Fibroblast of skin of right biceps (primary cell): ENCODE measurements at places on chromosomes 4 and X.

DNA sequence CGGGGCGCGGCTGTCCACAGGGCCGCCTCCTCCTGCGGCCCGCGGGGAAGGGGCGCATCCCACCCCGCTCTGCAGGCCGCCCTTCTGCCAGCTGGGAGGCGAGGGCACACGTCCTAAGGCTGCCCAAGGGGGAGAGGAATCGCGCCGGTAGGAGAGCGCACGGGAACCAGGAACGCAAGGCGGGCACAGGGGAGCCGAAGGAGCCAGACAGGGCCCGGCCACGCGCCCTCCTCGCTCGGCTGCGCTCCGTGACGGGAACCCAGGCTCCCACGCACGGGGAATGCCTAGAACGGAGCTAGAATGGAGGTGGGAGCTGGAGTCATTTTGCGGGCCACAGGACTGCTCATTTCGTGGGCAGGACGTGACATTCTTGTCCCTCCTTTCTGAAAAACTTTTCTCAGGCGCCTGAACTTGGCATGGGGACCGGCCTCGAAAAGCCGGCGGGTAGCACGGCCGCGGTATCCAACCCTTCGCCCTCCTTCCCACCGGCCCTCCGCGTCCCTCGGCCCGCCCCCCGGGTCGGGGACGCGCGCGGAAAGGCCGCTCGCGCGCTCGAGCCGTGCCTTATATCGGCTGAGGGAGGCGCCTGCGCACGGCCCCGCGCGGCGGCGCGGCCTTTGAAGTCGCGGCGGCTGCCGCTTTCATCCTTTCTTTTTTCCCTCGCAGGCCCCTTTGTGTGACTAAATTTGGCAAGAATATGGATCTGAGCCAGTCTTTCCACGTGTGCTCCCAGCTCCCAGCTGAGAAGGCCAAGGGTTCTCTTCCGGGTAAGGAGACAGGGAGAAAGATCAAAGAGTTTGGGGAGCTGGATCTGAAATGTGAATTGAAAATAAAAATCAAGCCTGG, 4.2 kb upstream of the LEF1 start:
- peak; percentile 49 for DNase-seq

GRCh38 chr4:183637461-183637860, 21.5 kb downstream of the RWDD4 start:
- peak; percentile 40 for DNase-seq

DNA sequence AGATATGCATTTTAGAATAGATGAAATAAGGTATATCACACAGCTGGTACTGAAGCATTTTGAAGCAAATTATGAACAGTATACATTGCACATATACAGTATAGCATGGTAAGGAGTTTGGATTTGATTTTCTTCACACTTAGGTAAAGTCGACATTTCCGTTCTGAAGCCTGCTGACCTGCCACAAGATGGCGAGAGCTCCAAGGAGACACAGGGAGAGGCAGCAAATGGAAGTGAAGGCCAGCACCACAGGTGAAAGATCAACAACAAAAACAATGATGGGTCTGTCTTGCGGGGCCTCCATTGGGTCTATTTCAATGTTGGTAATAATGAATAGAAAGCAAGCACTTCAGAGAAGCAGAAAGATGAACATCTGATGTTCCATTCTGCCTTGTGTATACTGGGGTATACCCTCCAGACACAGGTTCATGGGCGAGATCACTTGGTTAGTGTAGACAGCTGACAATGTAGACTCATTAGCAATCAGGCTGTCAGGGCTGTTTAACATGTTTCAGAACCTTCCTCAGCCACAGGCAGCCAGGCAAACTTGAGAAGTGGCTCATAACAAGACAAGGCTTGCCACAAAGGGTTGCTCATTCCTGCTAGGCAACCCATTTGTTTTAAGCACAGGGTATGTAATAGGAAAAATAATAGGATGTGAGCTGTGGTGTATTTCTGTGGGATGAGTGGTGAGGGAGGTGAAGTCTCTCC, 21.4 kb upstream of the NOX1 start:
- peak; percentile 12 for DNase-seq

- DNase-seq = no peak
Measured at GRCh38 chr4:13306356-13306755, 177.8 kb downstream of the RAB28 start.

DNA sequence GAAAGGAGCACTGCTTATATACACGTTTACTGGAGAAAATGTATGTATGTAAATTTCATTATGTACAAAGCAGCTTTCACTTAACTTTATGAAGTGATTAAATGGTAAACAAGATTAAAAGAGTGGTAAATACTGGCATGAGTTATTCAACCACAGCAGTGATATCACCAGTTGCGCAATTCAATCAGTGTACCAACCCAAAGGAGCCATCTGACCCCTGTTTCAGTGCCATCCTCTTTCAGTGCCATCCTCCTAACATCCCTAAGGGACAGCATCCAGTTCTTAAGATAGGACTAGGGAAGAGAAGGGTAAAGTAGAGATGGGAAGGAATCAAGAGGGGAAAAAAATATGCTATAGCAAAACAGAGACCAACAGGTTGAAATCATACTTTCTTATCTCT, 16.2 kb downstream of the HPF1 start:
- no peak for DNase-seq

DNA sequence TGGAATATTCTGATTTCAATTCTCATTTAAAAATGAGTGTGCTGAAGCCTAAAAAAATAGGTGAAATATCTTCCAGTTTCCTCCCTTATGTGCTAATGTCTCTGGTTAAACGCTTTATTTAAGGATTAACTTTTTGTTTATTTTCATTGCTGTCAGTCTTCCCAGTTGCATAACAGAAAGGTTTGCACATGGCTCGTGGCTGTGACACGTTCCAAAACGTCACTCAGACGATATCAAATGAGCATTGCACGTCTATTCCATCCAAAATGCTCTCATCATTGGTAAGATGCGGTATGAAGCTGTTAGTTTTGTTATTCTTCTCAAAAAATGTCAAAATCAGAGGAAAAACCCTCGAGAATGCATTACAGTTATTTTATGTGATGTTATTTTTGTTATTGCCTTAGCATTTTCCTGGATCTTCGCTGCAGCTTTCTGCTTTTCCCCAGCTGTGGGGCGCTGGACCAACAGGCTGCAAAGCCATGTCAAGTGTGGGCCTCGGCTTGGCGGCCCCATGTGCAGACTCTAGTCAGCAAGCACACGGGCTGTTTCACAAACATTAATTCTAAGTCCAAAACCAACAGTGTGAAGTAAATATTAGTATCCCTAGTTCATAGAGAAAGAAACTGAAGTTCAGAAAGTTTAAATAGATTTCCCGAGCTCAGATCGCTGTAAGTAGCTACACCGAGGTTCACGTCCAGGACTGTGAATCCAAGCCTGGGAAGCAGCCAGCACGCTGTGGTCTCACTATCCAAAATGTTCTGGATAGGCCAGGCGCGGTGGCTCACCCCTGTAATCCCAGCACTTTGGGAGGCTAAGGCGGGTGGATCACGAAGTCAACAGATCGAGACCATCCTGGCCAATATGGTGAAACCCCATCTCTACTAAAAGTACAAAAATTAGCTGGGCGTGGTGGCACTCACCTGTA, 793.4 kb upstream of the FRG1 start:
- no peak for DNase-seq

DNA sequence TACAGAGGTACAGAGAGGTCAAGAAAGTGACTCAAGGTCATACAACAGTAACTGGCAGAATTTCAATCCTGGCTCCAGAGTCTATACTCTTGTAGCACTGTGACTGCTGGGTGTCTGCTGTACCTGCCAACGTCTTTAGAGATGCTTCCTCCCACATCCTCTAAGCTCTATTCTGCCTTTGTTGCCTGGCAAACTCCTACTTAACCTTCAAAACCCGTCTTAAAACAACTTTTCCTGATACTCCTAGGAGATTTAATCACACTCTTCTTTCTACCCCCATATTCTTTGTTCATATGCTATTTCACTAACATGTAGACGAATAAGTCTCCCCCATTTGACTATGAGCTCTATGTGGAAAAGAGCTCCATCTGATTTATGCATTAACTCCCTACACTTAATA, 16.8 kb downstream of the APBB2 start:
- no peak for DNase-seq

GRCh38 chr4:2166253-2166652, 75.7 kb downstream of the HAUS3 start:
- no peak for DNase-seq

- DNase-seq = no peak
Measured at GRCh38 chr4:72473434-72473900, 95.6 kb downstream of the ADAMTS3 start.

- peak; percentile 31 for DNase-seq
Measured at GRCh38 chrX:69163936-69164741, 1.1 kb downstream of the PJA1 start.

DNA sequence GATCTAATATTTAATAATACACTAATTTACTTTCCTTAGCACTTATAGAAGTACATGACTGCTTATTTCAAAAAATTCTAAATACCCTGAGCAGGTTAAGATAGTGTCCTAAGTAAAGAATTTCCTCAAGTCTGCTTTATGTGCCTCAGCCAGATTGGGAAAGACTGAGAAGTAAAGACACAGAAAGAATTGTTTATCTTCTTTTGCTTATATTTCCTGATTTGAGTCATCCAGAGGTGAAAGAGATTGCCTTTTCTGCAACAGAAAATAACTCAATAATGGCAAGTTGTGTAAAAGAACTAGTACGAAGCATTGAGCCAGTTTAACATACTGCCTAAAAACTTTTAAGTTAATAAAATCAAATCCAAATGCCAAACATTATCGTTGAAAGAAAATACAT, 45.0 kb downstream of the NAF1 start:
- no peak for DNase-seq

DNA sequence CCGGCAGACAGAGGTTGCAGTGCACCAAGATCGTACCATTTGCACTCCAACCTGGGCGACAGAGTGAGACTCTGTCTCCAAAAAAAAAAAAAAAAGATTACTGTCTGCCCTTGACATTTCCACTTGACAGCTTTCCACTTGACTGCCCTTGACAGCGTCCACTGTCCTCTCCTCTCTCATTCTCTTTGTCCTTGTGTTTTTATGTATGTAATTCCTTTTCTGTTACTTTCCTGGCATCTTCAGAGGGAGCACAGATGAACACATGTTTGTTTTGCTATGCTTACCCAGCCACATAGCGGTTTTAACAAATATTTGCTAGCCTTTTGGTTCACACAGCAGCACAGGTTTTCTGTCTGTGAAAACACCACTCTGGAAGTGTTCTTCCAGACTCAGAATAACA, 26.2 kb downstream of the SYAP1 start:
- DNase-seq = no peak

- DNase-seq = no peak
Measured at GRCh38 chrX:79036157-79036880, 91.1 kb downstream of the P2RY10 start.

DNA sequence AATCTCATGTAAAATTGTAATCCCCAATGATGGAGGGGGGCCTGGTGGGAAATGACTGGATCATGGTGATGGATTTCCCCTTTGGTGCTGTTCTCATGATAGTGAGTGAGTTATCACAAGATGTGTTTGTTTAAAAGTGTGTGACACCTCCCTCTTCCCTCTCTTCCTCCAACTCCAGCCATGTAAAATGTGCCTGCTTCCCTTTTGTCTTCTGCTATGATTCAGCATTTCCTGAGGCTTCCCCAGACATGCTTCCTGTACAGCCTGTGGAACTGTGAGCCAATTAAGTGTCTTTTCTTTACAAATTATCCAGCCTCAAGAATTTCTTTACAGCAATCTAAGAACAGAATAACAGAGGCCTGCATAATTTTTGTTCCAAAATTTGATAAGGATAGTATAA, 85.2 kb downstream of the ANAPC10 start:
- DNase-seq = peak; percentile 68

GRCh38 chrX:111086591-111087006, 9.4 kb upstream of the PAK3 start:
- no peak for DNase-seq

DNA sequence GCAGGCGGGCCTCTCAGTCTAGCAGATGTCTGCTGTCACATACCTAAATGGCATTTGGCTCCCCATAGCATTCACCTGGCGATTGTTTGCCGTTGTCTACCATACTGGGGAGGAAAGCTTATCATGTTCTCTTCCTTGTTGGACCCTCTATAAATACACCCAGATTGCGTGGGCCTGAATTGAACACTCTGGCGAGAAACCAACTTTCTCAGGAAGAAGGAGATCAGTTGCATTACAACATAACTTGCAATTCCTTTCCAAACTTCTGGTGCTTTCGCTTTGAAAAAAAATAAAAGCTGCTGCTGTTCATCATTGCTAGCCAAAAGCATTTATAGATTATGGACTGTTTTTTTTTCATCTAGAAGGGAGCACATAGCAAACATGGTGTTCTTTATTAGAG, 230.0 kb upstream of the GPC4 start:
- DNase-seq = peak; percentile 42

DNA sequence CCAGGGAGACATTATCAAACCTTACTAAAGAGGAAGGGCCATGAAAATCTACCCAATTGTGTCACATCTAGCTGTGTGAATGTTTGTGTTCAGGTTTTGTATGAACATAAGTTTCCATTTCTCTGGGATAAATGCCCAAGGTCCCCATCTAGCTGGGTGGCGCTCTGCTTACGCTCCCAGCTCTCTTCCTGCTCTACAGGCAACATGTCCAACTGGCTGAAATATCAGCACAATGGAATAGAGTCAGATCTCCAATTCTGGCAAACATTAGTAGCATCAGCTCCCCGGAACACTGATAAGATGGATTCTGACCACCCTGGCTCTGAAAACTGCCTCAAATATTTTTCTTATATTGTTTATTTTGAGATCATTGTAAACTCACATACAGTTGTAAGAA, 74.8 kb downstream of the IRF2 start:
- no peak for DNase-seq

DNA sequence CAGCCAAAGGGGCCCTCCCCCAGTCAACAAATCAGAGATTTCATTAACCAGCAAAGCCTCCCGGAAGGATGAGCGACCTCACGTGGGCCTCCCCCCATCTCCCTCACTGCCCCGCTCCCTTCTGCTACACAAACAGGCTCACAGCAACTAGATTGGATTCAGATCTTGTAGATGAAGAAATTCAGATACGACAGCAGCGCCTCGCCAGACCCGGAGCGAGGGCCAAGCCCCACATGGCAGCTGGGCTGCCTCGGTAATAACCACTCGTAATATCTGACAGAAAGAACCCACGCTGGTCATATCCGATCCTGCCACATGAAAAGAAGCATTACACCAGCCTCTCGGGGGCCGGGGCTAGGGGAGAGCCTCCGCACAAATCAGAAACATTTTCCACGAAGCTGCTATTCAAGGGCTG, 581.3 kb downstream of the BCOR start:
- no peak for DNase-seq

DNA sequence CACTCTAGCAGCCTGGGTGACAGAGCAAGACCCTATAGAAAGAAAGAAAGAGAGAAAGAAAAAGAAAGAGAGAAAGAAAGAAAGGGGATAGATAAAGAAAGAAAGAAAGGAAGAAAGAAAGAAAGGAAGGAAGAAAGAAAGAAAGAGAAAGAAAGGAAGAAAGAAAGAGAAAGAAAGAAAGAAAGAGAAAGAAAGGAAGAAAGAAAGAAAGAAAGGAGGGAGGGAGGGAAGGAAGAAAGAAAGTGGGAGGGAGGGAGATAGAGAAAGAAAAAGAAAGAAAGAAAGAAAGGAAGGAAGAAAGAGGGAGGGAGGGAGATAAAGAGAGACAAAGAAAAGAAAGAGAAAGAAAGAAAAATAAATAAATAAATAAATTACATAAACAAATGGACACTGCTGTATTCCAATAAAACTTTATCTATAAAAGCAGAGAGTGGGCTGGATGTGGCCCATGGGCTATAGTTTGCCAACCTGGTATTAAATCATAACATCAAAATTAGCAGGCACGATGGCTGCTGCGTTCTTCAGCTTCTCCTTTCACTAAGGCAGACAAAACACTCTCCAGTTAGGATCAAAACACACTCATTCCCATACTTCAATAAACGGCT, 165.0 kb downstream of the ZNF674 start:
- no peak for DNase-seq
